Stimulated activated CD8-positive, alpha-beta memory T cell treated with anti-CD3 and anti-CD28 coated beads, Interleukin-4, amount 100 ng/mL, for 1 hour (primary cell): ENCODE measurements at places on chromosomes 12 and 14.

- DNase-seq = no peak
Observed at GRCh38 chr12:96425321-96425720, 25.1 kb upstream of the CDK17 start.

- no peak for DNase-seq
Observed at GRCh38 chr14:81989211-81989610, 455.6 kb upstream of the SEL1L start.

DNA sequence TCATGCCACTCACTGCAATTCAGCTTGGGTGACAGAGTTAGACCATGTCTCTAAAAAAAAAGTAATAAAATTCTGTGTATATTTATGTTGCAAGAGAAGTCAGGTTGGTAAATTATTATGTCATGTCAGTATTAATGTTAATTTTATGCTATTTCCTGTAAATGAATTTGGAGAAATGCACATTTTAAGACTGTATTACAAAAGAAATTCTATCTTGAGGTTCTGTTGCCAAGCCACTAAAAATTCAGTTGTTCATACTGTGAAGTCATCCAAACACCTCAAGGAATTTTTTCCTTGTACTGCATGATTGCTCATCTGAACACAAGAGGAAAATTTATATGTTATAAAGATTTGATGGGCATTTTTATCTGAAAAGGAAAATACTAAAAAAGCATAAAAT, 23.3 kb upstream of the HMGA2 start:
- DNase-seq = no peak

DNA sequence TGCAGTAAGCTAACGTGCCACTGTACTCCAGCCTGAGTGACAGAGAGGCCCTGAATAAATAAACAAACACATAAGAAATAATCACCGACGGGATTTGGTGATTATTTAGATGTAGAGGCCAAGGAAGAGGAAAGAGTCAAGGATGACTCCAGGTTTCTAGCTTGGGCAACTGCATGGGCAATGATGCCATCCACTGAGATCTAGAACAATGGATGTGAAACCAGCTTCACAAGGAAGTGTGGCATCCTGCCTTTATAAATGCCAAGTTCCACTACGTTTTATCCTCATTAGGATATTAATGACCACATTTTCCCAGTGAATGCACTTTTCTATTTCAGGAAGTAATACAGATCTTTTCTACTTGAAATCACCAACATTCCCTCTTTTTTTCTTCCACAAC, 10.9 kb upstream of the PTGER2 start:
- DNase-seq = no peak

DNA sequence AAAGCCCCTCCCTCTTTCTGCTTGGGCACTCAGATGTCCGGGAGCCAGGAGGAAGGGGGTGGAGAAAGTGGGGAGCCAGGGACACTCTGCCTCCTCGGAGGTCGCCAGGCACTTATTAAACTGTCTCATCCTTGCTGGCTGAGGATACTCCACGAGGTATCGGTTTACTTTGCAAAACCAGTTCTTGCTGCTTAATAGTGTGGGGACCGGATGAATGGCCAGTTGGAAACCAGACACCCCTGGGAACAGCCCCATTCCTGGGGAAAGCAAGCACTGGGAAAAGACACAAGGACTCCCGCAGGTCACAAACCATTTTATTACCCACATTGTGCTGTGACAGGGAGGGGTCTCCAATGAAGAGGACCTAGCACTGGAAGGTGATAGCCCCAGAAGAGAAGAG, 34.2 kb downstream of the CCDC88C start:
- no peak for DNase-seq

- DNase-seq = no peak
Observed at GRCh38 chr12:2058837-2059236, 6.0 kb downstream of the CACNA1C start.

DNA sequence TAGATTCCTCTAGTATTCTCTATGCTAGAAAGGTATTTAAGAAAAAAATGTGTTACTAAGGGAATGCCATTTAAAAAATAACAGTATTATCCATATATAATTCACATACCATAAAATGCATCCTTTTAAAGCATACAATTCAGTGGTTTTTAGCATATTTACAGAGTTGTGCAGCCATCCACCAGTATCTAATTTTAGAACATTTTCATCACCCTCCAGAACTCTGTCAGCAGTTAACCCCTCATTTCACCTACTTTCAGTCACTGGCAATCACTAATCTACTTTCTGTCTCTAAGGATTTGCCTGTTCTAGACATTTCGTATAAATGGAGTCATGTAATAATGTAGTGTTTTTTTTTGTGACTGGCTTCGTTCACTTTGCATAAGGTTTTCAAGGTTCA, 33.4 kb downstream of the TBC1D15 start:
- DNase-seq = no peak

DNA sequence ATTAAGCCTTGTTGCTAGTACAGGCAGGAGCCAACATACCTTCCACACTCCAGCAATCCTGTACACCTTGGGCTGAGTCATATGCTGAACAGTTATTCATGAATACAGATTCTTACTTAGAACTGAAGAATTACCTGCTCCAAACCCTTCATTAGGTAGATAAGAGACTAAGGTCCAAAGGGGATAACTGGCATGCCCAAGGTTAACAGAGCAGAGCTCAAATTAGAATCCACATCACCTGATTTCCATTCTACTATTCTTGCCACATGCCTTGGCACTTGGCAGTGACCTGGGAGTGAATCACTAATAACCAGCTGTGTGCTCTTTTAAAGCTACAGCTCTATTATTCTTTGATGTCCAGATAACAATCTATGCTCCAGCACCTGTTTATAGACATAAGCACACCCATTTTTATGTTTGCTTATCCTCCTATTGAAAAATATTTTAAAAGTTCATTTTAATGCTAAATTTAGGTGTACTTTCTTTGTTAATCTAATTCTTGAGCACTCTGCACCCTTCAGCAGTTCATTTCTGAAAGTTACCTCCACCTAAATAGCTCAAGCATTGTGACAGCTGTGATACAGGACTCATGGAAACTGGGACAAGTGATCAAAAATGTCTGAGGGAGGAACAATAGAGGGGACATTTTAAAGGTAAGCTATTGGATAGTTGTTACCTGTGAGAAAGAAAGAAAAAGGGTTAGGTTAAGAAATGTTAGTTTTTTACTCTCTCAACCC, 19.4 kb downstream of the LPCAT3 start:
- no peak for DNase-seq

DNA sequence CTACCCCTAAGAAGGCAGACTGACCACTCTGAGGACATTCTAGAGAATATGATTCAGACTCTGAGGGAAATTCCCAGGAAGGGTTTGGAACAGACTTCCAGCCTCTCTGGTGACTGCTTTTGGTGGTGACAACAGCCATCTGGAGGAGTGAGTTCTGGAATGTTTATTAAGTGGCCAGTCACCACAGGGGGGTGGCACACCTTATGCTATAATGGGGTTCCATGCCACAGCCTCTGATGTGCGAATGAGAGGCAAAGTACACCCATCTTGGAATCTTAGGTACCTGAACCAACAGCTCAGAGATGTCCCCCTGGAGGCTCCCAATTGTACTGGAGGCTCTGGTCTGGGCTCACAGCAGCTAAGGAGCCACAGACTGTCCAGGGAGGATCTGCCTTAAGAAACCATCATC, 9.5 kb upstream of the TINF2 start:
- DNase-seq = no peak

- DNase-seq = no peak
Observed at GRCh38 chr14:44370727-44371126, 136.4 kb downstream of the FSCB start.

- no peak for DNase-seq
Observed at GRCh38 chr12:92547906-92548305, 154.9 kb upstream of the PLEKHG7 start.

- no peak for DNase-seq
Observed at GRCh38 chr12:119208626-119209061, 29.9 kb downstream of the HSPB8 start.

DNA sequence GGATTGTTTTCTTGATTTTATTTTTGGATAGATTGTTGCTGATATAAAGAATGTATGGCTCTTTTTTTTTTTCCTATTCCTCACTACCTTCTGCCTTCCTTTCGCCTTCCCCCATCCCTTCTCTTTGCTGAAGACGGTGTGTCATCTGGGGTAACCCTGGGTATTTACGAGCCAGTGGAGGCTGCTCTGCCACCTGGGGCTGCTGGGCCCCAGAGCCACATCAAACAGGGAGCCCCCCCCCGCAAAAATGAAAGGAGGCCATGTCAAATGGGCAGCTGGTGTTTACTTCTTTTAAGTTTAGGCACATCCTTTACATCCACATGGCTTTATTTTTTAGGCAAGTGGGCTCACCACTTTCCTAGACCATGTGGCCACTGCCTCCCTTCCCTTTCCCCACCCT, 25.4 kb downstream of the CHST11 start:
- no peak for DNase-seq

DNA sequence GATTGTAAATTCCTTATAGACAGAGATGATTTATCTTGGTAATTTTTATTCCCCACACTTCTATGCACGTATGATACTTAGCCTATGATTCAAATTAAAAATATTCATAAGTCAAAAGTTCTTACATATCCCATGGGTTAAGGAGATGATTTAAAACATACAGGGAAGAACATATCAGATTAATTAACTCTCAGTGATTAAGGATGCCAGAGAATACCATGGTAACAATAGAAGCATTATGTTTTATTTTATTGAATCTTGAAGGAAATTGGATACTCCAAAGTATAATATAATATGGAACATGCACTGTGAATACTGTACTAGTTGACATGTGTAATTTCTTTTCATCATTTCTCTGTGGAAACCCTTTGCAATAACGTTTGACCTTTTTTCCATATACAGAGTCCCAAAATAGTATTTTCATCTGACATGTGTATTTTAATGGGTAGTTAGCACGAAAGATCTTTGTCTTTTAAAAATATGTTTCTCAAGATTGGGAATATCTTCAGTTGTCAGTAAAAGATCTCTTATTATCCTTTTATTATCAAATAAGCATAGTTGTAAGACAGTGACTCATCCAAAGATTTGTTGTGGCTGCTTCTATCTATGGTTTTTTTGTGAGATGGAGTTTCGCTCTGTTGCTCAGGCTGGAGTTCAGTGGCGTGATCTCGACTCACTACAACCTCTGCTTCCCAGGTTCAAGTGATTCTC, 166.7 kb downstream of the RAD51B start:
- DNase-seq = no peak

- DNase-seq = no peak
Observed at GRCh38 chr14:68380329-68380741, 412.5 kb downstream of the ZFP36L1 start.

DNA sequence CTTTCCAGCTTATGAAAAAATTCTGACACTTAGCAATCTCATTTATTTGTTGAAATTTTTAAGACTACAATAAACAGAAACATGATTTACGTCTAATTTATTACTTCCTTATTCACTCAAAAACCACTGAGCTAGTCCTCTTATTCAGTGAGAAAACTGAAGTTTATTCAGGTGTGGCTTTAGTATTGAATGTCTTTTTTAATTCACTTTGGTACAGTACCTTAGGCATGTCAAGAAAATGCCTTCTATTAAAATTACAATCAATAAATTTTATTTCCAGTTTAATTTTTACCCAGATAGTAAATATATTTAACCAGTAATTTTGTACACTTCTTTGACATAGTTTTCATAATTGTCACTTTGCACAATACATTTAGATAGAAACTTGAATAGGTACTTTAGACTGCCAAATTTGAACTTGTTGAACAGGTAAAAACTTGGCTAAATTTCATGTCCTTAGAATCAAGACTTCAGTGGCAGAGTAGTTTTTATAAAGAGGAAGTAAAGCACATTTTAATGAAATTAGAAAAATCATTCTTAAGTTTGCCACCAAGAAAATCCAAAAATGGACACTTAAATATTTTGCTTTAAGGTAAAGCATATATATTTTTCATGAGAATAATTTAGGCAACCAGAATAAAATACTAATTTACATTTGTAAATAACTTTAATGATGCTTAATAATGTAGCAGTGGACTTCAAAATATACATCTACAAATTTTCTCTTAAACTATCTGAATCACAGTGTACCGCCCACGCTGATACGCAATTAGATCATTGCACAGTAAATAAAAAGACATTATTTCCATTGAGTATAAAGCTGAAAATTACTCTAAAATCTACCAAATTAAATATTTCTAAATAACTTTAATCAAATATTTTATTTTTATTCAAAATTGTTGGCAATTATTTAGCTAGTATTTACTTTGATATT, 159.1 kb downstream of the RASSF9 start:
- no peak for DNase-seq

DNA sequence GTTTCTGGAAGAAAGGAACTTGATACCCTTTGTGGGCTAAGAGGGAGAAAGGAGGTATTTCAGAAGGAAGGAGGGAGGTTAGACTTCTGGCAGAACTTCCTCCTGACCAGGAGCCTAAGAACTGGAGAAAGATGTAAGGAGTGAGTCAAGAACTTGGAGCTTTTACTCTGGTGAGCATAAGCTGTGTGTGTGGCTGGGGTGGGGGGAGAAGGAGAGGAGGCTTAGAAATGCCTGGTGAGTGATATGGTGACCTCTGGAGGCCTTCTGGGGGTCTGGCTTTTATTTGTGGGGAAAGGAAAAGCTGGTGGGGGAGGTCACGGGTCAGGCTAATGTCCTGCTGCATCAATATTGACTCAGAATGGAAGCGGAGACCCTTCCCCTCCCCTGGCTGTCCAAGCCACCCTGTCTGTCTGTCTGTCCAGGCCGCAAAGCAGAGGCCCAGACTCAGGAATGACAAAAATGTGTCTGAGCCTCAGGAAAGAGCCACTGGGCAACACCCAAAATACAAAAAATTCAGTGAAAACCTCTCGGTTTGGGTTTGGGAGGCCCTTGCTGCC, 4.8 kb downstream of the LRP1 start:
- DNase-seq = no peak

DNA sequence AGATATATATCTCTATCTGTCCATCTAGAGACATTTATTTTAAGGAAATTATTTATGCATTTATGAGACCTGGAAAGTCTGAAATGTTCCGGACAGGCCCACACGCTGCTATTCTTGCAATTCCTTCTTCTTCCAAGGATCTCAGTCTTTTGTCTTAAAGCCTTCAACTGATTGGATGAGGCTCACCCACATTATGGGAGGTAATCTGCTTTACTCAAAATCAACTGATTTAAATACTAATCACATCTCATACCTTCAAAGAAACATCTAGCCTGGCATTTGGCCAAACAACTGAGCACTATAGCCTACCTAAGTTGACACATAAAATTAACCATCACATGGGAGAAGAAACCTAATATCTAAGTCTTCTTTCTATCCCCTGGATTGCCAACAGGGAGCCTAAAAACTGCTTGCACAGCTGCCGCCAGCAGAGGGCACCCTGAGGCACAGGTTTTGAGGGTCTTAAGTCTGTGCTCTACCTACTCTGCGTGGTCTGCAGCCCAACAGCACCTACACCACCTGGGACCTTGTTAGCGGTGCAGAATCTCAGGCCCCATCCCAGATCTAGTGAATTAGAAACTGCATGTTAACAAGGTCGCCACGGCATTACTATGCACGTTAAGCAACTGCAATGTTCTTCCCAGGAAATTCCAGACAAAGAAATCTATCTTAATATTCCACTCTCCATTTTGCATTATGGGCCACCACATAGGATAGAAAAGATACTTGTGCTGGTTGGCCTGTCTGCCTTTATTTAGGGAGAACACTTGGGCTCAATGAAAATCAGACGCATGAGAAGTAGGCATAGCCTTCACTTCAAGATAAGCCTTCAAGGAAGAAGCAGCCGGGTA, 249.7 kb downstream of the FOXG1 start:
- DNase-seq = no peak

- DNase-seq = no peak
Observed at GRCh38 chr12:102833687-102834441, 83.2 kb downstream of the PAH start.
